CD8-positive, alpha-beta T cell (primary cell): ENCODE measurements at places on chromosomes 5 and 9. TPM values are rescaled to one million over a fixed set of nuclear protein-coding genes. Genes with fewer than 3 reads are reported as not detected.

DNA sequence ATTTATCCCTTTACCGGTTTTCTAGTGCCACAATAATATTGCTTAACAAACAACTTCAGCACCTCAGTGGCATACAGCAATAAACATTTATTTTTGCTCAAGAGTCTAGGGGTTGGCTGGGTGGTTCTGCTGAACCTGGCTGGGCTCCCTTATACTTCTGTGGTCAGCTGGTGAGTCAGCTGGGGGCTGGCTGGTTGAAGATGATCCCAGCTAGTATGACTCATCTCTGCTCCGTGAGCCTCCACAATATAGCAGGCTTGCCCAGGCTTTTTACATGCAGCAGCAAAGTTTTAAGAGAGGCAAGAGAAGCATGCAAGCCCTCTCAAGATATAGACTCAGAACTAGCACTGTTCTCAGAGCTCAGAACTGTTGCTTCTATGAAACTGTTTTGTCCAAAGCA lies 523.5 kb upstream of the CLINT1 start:
- no peak for DNase-seq

DNA sequence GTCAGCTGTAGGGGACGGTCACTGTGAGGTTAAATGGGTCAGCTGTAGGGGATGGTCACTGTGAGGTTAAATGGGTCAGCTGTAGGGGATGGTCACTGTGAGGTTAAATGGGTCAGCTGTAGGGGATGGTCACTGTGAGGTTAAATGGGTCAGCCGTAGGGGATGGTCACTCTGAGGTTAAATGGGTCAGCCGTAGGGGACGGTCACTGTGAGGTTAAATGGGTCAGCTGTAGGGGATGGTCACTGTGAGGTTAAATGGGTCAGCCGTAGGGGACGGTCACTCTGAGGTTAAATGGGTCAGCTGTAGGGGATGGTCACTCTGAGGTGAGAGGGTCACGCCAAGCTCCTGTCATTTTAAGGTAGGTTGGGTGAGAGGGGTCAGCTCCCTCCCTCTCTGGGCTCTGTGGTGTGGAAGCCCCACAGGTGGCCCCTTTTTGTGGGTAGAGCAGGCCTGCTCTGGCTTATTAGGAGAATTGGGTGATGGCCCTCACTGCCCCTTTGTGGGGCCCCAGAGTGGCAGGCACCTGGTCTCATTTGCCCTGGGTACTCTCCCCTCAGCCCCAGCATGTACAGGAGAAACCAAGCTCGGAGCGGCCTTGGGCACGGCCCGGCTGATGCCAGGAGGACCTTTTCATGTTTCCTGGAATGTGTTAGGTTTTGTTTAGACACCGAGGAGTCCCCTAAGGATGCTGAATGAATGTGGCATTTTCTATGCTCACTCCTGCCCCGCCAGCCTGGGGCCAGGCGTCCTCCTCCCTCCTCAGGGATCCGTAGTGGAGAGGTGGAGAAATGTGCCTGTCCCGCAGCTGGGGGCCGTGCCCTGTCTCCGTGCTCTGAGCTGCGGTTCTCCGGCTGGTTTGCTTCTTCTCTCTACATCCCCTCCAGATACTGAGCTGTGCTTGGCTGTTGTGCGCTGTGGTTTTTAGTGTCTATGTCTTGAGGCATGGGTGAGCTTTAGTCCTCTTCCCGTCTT lies 31.4 kb downstream of the AHRR start:
- no peak for DNase-seq

DNA sequence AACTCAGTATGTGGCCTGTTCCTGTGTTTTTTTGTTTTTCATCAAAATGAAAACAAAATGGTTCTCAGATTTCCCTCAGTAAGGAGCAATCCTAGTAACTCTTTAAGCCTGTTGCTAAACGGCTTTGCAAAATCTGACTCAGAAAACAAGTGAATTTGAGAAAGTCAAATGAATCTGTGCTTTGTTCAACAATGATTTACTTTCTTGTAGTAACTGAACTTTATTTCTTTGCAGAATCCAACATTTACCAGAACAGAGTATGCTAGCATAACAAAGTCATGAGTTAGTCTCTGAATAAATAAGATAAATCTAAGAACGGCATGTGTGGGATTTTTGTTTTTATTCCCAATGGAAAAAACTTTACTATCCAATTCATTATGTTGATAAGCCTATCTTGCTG lies 93.8 kb downstream of the OXCT1 start:
- DNase-seq = no peak

- DNase-seq = no peak
These were observed 63.7 kb downstream of the TJP2 start for GRCh38 chr9:69237702-69238295.

- DNase-seq = peak; percentile 43
These were observed 631 bp downstream of the B4GALT7 start for GRCh38 chr5:177600508-177601018.

DNA sequence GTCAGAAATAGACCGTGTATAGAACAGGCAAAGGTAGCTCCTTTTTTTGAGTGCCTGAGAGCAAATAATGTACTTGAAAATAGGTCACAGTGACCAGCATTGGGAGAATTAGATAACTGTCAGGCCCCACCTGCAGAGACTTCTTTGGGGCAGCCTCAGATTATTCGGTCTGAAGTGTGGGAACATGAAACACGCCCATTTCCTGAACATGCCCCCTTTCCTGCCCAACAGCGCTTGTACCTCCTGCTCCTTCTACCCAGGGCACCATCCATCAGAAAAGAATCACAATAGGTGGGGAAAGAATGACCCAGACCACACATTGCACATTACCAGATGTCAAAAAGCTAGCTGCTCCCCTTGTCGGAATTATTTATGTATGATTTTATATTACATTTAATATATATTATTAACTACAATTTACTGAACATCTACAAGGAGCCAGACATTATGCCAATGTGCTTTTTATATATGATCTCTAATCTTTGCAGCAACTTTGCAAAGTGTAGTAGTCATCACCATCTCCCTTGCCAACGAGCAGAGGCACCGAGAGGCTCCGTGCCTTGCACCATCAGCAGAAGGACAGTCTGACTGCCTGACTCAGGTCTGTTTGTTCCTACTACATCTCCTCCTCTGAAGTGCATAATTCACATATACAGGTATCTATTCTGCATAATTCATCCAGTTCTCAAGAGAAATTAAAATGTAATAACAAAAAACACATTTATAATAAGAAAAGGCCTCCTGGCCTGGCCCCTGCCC lies 39.5 kb downstream of the PTPN3 start:
- DNase-seq = no peak

GRCh38 chr5:162607879-162608278 lies 540.3 kb downstream of the GABRG2 start:
- no peak for DNase-seq

DNA sequence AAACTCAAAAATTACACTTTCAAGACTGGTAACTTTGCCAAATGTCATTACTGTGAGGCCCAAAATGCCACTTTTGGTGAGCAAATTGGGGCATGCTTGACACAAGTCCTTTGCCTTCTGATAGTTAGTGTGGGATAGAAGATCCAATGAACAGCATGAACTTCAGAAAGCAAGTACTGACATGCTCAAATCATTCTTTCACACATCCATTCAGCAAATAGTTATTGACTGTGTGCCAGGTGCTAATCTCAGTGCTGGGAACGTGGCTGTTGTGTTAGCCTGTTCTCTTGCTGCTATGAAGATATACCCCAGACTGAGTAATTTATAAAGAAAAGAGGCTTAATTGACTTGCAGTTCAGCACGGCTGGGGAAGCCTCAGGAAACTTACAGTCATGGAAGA lies 247.0 kb downstream of the CHSY3 start:
- no peak for DNase-seq

DNA sequence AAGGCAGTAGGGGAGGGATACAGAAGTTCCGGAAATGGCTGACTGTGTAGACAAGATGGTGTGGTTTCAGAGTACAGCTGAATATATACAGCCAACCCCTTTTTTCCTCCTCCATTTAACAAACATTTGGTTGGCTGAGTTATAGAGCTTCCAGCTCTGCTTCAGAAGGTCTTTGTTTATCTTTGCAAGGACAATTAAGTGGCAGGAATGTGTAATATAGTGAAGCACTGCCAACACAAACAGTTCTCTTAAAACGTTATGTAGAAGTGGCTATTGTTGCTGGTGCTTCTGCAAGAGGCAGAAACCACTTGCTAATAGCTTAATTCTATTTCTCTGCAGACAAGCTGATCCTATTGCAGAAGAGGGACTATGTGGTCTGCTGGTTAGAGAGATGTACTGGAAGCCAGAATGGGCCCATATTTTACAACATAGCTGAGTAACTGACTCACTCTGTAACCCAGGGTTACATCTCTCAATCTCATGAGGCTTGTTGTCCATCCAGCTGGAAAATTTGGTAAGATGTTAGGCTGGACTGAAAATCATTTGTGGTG lies 62.7 kb upstream of the OSMR start:
- DNase-seq = no peak

DNA sequence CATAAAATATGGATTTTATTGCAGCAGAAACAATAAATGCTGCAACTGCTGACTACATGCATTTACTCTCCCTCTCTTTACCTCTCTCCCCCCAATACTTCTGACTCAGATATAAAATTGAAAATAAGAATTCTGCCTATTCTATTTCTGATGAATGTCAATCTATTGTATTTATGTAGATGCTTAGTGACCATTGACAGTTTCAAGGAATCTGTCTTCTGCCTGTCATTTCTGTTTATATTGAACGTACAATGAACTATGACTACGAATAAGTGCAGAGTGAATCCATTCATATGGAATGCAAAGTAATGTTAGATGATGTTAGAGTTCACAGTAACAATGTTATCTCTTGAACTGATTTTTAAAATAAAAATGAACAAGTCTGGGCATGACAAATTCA lies 898 bp downstream of the CDH10 start:
- DNase-seq = no peak

DNA sequence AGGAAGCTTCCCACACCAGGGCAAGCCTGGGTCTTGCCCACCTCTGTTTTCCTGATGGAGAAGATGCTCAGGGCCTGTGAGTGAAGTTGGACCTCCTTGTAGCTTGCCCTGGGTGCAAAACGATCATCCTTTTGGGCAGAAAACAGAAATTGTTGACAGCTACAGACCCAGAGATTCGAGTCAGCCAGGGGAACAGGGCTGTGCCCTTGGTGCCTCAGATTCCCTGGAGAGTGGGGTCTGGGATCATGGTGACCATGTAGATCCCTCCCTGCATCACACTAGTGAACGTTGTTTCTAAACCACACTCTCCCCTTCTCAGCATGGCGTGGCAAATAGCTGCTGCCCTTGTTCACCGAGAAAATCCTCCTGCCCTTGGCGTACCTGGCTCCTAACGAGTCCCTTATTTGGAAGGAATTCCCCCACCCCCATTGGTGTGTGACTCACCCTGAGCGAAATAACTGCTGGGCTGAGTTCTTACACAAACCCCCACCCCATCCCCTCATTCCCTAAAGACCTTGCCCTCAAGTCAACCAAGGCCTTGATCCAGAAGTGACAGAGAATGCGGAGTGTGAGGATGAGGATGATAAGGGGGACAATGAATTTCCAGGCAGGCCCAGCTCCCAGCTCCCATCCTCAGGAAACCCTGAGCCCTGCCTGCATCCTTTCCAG lies 1.1 kb upstream of the DCANP1 start:
- no peak for DNase-seq

- no peak for DNase-seq
These were observed 20.6 kb downstream of the C9orf43 start for GRCh38 chr9:113431191-113431590.

GRCh38 chr5:42502613-42503470 lies 79.6 kb downstream of the GHR start:
- no peak for DNase-seq

DNA sequence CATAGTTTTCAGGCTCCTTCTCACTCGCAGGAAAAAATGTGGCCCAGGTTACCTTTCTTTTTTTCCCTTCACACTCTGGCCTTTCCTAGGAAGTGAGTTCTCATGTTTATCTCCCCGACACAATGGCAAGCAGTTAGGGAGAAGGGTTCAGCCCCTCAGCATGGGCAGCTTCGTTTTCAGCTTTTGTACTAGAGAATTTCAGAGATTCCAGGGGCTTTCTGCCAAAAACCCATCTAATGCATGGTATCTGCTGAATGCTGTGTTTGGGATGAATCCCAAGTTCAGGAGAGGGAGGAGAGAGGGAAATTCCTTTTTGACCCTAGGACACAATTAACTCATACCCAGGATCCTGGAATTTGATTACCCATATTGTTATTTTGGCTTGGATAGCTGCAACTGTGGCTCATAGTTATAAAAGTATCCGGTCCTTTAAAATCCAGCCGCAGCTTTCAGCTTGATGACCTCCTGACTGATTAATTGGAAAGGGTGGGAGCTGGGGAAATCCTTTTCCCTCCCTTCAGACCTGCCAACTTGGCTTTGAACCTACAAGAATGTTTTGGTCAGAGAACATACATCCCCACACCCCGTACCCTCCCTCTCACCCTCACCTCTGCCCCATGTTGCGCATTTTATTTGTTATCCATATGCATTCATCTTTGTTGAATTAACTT lies 78.4 kb downstream of the TMEM252 start:
- DNase-seq = no peak

- DNase-seq = no peak
These were observed 35.0 kb downstream of the PTTG1 start for GRCh38 chr5:160456480-160457177.

- no peak for DNase-seq
These were observed 7.9 kb upstream of the NINJ1 start for GRCh38 chr9:93141771-93142483.

DNA sequence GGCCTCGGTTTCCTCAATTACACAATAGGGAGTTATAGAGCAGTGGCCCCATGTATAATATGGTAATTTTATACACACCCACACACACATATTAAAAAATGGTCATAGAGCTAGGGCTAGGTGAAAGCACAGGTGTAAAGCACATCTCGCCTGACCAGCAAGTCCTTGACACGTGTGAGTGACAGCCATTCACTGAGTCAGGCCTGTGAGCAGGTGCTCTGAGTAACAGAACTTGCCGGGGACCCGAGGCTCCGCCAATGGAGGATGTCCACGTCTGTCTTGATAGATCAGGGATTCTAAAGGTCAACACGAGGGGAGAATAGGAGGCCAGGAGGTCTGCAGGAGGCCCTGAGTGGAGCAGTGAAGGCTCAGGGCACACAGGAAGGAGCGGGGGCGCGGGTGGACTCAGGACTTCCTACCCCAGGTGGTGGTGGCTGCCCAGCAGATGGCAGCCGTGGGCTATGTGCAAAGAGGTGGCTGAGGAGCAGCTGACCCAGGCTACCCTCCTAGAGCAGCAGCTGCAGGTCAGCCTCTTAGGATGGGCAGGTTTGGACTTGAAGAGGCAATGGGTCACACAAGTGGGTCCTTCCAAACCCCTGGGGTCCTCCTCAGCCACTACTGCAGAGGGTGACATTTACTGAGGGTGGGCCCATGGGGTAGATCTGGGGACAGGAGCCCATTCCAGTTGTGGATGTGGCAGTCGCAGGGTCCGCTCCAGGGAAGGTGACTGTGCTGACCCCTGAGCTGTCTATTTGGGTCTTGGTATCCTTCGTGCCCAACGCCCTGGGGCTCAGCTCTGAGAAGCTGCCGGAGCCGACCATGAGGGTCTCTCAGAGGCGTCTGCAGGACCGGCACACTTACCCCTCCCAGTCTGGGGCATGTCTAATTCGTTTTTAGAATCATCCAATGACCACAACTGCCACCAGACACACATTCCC lies 45.9 kb downstream of the PRRT1B start:
- DNase-seq = peak; percentile 88

GRCh38 chr9:7983490-7983889 lies 183.9 kb upstream of the DMAC1 start:
- no peak for DNase-seq

DIPK1B gene
- 0.62 TPM for total RNA-seq

SLC6A19 gene
- total RNA-seq = not detected

TUT7 gene
- 55.7 TPM for total RNA-seq

NUP214 gene
- 136 TPM for total RNA-seq

HAVCR1 gene
- 2.3 TPM for total RNA-seq

MAP3K1 gene
- 19.1 TPM for total RNA-seq

NR6A1 gene
- total RNA-seq = not detected

PCDHB8 gene
- total RNA-seq = not detected

IFNA21 gene
- total RNA-seq = not detected

ADGRD2 gene
- not detected for total RNA-seq

OLFML2A gene
- total RNA-seq = not detected
